Stimulated activated CD4-positive, alpha-beta T cell treated with anti-CD3 and anti-CD28 coated beads, TNF-alpha, amount 100 ng/mL, for 24 hours (primary cell): ENCODE measurements at places on chromosomes 5 and 9.

GRCh38 chr9:119027901-119028699 is 341.1 kb downstream of the BRINP1 start:
- no peak for DNase-seq

- DNase-seq = no peak
Measured at GRCh38 chr9:134469041-134469875, 143.0 kb downstream of the RXRA start.

DNA sequence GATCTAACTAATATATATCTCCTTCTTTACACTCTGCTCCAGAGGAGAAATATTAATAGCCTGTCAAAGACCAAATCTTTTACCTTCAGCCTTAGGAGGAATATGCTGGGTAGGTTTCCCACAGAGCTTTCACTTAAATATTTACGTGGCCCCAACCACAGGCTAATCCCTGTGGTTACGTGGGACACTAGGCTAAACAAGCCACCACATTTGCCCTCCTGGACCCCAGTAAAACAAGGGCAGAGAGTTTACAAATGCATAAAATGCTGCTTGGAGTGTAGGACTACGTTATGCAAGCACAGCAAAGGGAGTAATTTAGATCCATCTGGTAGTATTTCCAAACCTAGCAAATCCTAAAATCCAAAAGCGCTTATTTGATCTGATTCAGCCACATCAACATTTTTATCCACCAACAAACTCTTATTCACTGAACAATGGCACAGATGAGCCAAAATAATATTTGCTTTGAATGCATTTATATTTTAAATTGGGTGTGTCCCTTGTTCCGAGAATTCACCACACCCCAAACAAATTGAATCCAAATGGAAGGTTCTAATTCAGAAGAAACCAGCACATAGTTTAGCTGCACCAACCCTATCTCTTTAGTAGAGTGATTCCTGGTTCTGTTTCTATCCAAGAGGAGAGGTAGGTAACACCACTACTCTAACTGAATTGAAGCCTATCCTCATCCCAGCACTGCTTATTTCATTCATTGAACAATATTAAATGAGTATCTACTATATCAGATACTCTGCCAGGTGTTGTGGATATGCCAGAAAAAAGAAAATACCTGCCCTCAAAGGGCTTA is 179.0 kb downstream of the TSSK1B start:
- DNase-seq = no peak

GRCh38 chr5:109485030-109485429 is 75.3 kb upstream of the PJA2 start:
- no peak for DNase-seq

DNA sequence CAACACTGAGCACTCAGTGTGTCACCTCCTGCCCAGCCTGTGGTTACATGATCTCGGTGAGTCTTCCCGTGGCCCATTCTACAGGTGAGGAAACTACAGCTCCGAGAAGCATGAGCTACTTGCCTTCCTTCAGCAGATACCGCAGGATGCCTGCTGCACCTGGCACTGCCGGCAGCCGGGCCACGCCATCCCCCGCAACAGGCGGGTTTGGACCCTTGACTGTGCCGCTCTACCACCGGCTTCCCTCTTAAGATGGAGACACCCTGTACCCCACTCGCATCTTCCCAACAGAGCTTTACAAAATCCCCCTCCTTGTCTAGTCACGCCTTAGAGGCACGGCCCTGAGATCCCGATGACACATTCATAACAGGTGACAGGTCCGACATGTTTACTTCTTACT is 74.9 kb upstream of the OTULINL start:
- no peak for DNase-seq

DNA sequence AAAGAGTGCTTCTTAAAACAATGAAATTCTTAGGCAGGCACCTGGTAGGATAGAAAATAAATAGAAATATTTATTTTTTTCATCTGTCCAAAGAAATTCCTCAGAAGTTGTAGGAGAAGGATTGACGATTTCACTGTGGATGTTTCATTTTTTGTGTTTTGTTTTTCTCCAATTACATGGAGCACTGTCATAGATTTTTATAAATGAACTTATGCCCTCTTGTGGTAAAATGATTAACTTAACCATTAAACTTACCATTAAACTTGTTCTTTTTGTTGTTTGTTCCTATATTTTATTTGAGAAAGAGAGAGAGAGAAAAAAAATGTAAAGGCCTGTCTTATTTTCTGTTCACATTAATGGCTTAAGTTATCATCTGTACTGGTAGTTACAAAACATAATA is 339.2 kb downstream of the PRR16 start:
- no peak for DNase-seq

DNA sequence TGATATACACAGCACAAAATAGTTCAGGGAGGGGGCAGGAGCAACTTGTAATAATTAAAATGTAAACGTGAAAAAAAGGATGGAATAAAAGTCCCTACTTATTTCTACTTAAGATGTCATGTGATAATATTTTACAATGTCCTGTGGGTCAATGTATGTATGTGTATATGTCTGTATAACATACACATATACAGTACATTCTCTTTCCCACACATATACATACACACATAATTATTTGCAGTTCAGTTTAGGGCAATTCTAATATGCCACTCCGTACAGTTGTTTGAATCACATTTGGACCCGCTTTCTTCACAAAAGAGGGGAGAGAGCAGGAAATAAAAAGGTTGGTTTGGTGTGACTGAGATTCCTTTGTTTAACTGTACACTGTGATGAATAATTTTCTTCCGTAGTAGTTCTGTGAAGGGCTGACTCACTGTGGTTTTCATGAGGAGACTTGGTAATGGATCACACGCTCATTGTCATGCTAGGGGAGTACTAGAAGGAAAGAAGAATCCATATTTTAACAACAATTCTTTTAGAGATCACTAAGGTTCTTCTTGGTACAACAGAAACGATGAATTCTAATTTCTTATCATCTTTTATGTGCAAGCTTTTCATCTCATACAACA is 26.2 kb upstream of the ACOT12 start:
- no peak for DNase-seq

DNA sequence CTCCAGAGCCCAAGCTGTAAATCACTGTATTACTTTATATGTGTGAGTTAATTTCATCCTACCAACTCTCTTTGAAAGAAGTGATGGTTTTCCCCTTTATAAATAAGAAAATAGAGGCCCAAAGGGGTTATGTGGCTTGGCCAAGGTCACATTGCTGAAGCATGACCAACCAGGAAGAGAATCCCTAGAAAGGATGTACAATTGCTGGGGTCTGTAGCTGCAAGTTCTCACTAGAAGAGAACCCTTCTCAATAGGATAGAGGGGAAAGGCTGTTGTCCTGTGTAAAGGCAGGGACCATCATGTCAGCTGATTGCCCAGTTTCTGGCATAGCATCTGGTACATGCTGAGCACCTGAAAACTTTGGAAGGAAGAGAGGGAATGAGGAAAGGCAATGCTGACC is 39.0 kb upstream of the FAT2 start:
- no peak for DNase-seq

DNA sequence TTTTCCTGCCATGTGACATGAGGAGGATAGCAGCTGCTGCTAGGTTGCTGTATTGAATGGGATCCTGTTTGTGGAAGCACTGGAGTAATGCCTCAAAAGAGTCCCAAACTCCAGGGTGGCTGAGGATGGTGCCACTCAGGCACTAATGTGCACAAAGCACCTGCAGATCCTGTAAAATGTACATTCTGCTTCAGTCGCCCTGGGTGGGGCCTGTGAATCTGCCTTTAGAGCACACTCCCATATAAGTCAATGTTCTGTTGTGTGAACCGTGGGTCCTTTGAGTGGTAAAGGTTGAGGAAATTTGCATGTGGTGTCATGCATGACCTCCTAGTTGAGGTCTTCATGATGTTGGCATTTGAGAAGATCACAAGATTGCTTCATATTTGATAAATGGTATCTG is 31.6 kb upstream of the ANKRD18A start:
- no peak for DNase-seq

GRCh38 chr9:99303177-99303576 is 81.1 kb downstream of the SEC61B start:
- DNase-seq = no peak

DNA sequence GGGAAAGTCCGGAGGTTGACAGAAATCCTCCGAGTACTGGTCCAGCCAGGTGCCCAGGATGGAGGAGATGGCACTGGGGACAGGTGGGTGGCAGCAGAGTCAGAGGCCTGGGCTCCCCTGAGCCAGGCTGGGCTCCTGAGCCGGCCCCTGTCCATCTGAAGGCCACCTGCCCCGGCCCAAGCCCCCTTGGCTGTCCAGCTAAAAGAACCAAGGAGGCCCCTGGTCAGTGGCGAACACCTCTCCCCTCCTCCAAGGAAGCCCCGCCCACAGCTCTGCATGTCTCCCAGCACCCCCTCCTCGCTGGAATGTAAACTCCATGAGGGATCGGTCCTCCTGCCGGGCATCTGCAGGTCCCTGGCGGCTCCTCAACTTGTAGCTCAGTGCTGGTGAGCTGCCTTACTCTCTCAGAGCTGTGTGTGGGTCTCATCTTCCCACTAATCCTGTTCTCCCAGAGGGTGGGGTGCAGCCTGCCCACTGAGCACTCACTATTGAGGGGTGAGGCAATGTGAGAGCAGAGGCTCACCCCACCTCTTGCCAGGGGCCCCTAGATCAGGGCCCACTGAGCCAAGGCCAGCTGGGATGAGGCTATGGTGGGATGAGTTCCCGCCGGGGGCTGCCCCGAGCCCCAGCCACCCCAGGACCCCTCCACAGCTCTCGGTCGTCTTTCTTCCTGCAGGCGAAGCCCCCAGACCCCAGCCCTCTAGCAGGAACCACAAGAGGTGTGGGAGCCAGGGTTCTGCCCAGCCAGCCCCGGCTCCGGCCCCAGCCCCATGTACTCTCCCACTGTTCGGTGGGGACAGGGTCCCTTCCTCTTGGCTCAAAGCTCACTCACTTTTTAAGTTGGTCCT is 12.0 kb downstream of the RALGDS start:
- DNase-seq = no peak

GRCh38 chr5:138719811-138720210 is 33.4 kb upstream of the CTNNA1 start:
- DNase-seq = no peak

- no peak for DNase-seq
Measured at GRCh38 chr5:31273631-31274378, 80.3 kb downstream of the CDH6 start.

- no peak for DNase-seq
Measured at GRCh38 chr5:10681731-10682679, 79.0 kb downstream of the DAP start.

DNA sequence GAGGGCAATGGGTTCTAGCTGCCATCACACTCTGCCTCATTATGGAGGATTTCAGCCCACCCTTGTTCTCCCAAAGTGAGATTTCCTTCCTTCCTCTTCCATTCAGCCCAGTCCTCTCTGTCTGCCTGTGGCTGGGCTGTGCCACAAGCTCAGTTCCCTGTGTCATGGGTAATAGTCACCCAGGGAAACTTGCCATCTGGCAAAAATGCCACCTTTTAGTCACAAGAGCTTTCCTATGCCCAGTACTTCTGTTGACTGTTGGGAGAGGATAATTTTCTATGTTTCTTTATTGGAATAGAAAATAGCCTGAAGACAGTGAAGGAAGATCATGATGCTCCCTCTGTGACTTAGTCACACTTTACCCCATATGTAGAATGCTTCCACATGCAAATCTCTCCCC is 71.4 kb downstream of the TLR4 start:
- no peak for DNase-seq

- DNase-seq = no peak
Measured at GRCh38 chr5:82570-82969, 9.4 kb upstream of the PLEKHG4B start.

DNA sequence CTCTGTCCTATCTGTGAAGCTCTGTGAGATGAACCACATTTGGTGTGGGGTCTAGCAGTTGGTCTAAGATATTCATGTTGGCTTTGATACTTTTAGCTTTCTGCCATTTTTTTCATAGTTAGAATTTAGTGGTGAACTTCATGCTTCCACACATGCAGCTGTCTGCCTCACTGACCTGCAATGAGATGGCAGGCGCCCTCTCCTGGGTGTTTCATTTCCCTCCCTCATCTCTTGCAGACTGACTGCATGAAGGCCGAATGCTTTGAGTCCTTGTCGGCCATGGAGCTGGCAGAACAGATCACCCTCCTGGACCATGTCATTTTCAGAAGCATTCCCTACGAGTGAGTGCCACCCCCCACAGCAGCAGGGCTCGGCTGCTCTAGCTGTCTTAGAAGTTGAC is 26.1 kb upstream of the CKMT2 start:
- DNase-seq = no peak

DNA sequence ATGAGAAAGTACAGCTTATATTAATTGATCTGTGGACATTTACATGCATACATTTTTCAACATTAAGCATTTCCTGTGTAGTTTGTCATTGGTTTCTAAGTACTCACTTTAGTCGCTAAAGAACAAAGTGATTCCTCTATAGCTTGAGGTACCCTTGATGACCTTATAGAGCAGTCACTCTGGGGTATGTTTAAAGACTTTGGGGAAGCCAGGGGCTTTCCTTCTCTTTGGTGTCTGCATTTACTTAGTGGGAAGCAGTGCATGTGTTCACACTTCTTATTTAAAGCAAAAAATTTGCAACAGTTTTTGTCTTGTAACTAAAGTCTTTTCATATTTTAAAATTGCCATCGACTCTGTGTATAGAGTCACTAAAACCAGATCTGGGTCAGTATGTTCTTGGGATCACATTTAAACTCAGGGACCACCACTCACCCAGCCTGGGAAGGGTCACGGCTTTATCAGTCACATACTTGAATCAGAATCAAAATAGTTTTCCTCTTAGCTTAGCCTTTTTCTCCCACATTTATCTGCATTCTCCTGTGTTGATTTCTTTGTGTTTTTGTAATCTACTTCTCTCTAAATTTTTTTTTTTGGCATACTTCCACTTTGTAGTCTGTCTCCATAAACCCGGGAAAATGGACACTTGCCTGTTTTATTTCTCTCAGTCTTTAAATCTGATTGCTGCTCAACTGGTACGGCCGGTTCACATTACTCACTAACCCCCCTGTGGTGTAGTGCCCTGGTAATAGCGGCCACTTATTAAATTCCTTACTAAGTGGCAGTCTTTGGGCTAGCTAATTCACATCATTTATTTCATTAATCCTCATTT is 143.9 kb upstream of the FBN2 start:
- DNase-seq = no peak

DNA sequence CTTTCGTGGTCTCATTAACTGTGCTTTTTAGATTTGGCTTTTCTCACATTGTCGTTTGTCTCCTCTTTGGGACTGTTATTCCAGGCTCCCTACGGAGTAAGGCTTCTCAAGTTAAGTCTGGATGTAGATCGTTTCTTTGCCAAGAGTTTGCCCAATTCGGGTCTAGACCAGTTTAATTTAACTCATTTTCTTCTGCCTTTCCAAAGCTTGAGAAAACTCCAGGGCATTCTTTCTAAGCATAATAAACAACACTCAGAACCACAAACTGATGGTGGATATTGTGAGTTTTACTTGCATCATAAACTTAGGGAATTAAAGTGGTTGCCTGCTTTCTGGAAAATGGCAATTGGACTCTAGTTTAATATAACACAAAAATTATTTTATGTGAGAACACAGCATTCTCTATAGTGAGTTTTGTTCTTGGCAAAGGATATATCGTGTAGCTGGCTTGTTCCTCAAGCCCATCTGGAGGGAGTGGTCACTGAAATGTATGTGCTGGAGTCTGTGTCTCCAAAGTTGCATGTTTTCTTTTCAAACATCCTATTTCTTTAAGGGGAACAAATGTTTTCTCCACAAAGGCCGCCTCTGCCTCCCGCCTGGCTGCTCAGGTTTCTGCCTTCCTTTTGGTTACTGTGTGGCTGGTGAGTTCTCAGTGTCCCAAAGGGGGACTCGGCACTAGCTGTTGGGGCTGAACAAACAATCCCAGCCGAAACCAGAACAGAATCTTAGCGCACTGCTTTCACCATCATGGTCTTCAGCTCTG is 211.3 kb upstream of the FBN2 start:
- no peak for DNase-seq
